D721Med (cell line): ENCODE measurements at places on chromosomes 12 and 14.

- DNase-seq = no peak
Measured at GRCh38 chr12:106025129-106025528, 113.6 kb downstream of the NUAK1 start.

- DNase-seq = no peak
Measured at GRCh38 chr14:51578853-51579252, 72.9 kb upstream of the FRMD6 start.

DNA sequence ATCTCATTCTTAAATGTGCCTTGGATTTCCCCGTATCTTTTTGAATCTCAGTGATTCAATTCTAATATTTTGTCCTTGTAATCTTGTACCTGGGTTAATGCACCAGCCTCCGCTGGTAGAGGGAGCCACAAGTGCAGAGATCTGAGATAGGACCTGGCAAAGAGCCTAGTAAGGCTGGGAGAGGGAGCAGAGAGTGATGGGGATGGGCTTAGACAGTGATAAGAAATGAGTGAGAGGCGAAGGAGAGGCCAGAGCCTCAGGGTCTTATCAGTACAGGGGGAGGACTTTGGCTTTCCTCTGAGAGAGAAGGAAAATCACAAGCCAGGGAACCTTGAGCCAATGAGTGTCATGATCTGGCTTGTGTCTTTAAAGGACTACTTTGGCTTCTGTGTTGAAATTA is 30.5 kb upstream of the LMNTD1 start:
- DNase-seq = no peak

GRCh38 chr12:16526693-16527092 is 79.3 kb downstream of the LMO3 start:
- DNase-seq = no peak

GRCh38 chr14:37140176-37140575 is 32.2 kb downstream of the SLC25A21 start:
- no peak for DNase-seq

DNA sequence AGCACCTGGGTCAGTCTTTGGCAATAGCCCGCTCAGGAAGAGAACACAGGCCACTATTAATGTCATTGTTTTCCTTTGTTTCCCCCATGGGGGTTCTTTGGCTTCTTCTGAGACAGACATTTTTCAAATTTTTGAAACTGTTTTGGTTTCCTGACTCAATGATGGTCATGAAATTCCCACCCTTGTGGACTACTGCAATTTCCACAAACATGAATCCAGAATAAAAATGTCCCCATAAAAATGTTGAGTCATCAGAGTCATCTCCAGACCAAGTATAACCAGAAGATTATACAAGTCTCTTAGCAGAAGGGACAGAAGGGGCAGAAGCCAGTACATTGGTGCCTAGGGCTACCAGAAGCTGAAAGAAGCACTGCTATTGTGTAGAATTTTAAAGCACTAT is 29.1 kb downstream of the SLCO1A2 start:
- DNase-seq = no peak

DNA sequence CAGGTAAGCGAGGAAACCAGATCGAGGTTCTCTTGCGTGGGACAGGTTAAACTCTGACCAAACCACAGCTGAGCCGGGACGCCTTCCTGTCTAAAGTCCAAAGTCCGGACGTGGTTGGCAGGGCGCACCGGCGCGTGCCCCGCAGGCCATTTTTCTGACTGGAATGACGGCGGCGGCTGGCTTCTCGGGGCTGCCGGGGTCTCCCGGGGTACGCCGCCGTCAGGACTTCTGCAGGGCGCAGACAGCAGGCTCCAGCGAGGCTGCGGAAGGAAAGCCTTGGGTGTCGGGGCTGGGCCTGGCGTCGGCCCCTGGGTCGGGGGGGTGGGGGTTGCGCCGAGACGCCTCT is 32.8 kb downstream of the MIA2 start:
- no peak for DNase-seq

GRCh38 chr12:121718653-121719239 is 6.2 kb downstream of the TMEM120B start:
- DNase-seq = no peak

GRCh38 chr12:124764870-124765580 is 98.6 kb downstream of the SCARB1 start:
- no peak for DNase-seq

DNA sequence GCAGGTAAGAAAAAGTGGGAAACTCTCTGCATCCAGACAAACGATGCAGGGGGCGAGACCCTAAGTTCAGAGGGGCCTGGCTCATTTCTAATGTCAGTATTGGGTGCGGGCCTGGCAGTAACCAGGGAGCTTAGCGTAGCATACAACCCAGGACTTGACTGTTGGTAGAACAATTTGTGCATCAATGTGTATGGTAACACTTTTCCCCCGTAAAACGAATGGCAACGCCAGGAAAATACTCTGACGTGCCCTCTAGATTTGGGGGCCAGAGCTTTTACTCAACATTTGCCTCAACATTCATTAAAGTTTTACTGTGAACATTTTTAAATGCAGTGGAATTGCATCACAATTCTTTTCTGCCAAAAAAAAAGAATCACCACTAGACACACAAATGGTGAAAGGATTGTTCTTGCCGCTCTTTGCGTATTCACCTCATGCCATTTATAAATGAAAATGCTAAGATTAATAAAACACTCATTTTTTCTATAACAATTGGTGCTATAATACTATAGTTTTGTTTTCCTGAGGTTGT is 867 bp downstream of the RHOJ start:
- no peak for DNase-seq
